ENCODE measurements at places on chromosomes 4 and X.

GRCh38 chr4:168777277-168777965 lies 232.6 kb downstream of the CBR4 start:
- no peak for DNase-seq

DNA sequence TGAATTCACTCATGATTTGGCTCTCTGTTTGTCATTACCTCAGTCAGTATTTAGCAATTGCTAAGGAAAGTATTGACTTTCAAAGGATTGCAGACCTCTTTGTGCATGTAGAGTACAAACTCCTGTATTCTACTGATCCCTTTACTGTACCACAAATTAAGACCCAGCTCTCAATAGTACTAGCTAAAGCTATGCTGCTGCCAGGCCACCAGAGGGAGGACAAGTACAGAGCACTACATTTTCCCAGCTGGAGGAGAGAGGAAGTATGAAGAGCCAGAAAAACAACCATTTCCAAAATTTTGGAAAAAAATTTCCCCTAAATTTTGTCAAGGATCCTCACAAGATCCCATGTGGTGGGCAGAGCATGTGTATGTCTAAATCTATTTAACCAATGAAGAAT lies 175.0 kb upstream of the MTMR8 start:
- DNase-seq, result no peak

DNA sequence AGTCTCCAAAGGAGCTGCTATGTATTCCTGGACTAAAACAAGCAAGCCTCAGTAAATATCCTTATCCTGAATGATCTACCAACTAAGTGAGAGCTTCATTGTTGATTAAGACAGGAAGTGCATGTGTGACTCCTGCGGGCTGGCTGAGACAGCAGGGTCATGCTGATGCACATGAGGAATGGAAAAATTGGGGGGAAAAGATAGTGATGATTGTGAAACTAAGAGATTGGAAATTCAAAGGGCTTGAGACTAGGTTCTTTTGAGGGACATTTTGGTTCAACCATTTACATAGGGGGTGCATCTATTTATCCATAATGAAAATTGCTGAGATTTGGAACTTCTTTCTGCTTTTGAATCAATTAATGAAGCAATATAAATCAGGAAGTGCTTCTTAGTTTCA lies 61.1 kb upstream of the C1QTNF7 start:
- no peak for DNase-seq

GRCh38 chrX:134880866-134881265 lies 109.9 kb upstream of the SMIM10 start:
- DNase-seq, result no peak

GRCh38 chr4:104979083-104979760 lies 167.5 kb upstream of the TET2 start:
- DNase-seq, result no peak

DNA sequence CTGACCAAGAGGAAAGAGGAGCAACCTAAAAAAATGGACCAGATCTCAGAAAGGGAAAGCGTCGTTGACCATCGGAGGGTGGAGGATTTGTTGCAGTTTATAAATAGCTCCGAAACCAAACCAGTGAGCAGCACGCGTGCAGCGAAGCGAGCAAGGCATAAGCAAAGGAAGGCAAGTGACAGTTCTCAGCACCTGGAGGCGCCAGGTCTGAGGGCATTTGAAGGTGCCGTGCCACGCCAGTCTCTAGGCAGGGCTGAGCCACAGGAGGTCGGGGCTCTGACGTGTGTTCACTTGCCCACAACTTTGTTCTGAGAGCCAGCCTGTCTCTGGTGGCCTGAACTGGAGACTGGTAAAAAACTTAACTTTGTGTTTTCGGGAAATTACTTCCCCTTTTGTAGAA lies 59.7 kb downstream of the TNIP2 start:
- no peak for DNase-seq

DNA sequence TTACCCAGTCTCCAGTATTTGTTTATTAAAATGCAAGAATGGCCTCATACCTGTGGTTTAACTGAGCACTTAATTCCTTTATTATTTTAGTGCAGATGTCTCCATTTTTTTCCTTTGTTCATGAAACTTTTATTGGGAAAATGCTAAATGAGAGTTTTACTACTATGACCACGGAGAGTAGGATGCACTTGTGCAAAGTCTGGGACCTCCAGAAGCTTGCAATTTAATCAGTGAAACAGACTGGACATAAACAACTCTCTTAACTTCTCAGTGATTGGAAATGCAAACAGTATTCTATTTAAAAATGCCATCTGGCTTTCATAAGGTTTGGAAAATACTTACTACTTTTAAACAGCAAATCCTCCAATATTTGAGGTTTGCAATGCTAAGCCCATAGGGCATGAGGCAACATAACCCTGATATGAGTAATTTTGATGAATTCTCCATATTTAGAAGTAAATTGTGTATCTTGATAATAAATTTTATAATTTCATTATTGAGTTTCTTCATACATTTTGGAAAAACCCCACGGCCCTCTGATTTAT lies 718.7 kb upstream of the MAGEB2 start:
- DNase-seq, result no peak

DNA sequence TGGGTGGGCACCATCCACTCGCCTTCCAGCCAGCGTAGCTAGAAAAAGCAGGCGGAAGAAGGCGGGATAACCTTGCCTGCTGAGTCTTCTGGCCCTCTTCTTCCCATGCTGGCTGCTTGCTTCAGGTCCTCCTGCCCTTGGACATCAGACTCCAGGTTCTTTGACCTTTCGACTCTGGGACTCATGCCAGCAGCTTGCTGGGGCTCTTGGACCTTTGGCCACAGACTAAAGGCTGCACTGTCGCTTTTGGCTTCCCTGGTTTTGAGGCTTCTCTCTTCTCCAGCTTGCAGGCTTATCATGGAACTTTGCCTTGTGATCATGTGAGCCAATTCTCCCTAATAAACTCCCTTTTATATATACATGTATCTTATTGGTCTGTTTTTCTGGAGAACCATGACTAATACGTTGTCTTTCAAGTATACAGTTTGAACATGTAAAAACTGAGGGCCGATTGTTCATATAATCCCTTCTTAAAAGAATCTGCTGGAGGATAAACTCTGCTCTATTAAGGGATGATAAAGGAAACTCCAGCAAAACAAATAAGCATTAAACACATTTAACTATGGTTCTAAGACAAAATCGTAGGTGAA lies 116.6 kb upstream of the LCORL start:
- DNase-seq, result no peak

DNA sequence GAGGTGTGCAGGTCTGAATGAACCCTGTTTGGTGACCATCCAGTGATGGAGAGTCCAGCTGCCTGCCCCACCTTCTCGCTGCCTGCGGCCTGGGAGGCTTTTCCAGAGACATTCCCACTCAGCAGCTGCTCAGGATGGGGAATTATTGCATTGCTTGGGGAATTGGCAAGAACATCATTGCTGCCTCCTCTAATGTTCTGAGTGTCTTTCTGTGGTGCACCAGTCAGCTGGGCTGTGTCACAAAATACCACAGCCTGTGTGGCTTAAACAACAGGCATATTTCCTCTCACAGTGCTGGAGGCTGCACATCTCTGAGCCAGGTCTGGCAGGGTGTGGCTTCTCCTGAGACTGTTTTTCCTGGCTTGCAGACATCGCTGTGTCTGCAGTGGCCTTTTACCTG lies 86.8 kb upstream of the AFAP1 start:
- DNase-seq, result no peak

DNA sequence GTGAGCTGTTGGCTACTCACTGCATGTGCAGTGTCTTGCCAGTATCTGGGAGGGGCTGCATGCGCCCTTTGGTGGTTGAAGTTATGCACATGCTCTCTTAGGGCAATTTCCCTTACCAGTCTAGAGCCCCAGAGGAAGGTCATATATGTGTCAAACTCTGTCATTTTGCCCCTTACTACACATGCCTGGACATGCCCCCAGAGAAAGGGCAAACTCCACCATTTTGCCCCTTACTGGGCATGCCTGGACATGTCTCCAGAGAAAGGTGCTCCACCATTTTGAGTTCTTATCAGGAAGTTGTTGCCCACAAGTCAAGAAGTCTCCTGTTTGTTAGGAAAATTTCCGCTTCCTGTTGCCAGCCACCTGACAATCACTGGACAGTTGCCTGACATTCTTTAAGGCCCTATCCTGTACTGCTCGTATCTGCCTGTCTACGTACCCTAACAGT lies 56.4 kb upstream of the PLAC8 start:
- DNase-seq, result peak; percentile 12

- no peak for DNase-seq
Measured at GRCh38 chrX:13599491-13599890, 30.1 kb downstream of the EGFL6 start.

All from urothelium cell line (cell line).